ENCODE measurements at places on chromosomes 3 and 15.

DNA sequence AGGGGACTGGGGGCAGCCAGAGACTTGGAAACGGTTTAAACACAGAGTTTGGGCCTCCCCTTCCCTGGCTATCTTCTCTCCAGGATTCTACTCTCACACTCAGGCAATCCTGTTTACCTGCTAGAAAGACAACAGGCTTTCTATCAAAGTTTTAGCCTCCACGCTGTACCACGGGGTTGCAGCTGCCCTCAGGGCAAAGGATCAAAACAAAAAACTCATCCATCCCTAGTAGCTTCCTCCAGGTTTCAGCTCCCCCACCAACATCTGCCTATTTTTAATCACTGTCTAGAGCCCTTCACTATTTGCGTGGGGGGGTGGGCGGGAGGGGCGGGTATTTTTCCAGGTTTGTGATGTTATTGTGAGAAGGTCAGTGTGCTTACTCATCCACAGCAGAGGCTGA, 286.8 kb upstream of the TRIM42 start:
- DNase-seq, result no peak

GRCh38 chr15:62068071-62068809, 1.5 kb downstream of the C2CD4A start:
- peak; percentile 92 for DNase-seq

DNA sequence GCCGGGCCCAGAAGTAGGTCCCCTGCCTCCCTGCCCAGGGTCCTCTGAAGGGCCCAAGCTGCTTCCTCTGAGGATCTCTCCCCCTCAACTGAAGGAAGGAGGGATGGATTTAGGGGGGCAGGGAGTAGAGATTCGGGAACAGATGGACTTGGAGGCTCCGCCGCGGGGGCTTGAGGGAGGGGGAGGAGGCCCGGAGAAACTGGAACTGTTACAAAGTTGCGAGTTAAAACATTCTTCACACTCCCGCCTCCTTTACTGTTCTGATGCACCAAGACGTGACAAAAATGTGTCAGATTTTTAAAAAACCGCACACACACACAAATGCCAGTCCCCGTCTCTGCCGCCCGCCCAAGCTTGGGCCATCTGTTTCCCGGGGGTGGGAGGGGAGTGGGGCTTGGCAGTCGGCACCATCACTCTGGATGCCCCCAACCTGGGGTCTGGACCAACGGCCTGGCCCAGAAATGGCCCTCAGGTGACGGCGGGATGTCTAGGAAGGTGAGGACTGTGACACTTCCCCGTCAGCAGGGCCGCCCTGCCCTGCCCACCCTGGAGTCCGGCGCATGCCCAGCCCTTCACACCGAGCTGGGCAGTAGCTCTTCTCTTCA, 25.0 kb upstream of the LINGO1 start:
- DNase-seq, result no peak

DNA sequence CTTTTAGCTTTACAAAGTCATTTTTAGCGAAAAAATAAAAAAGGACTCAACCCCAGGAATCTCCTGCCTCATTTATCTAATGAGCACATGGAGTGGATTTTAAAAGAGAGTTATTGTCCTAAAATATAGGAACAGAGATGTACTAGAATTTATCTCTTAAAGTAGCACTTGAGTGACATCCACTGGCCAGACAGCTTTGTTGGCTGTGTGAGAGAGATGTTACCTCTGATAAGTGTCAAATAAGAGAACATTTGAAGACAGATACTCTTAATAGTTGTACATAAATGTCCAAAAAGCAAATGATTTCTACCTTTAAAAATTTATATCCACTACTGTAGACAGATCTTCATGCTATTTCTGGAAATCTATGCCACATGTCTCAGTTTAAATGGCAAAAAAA, 12.3 kb upstream of the MFSD1 start:
- no peak for DNase-seq

DNA sequence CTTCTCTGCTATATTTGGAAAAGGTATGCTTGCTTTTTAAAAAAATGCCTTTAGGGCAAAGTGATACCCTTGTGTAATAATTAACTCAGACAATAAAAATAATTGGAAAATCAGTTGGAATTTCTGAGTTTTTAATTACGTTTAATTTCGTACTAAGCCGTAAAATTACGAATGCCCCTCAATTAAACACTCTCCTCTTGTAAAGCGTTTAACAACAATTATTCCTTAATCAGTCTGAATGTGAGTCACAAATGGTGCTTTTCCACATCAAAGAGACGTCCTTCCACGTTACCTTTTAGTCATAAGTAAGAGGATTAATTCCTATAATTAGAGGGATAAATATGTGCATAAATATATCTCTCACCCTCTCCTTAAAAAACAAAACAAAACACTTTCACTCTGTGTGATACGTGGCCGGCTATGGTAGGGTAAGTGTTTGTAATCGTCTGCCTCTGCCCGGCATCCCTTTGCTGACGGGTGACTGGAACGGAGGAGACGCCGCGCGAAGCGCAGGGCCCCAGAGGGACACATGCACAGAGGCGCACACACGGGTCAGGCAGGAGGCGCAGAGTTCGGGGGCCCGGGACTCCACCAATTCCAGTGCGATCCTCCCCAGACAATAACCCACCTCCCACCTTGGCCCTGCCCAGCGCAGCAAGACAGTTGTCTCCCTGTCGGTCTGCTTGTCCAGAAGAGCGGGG, 9.7 kb upstream of the MEIS2 start:
- DNase-seq, result no peak

- DNase-seq, result no peak
These were observed 204.7 kb downstream of the TBL1XR1 start for GRCh38 chr3:176992565-176992964.

- DNase-seq, result no peak
These were observed 24.2 kb upstream of the GALNT15 start for GRCh38 chr3:16150285-16150684.

- no peak for DNase-seq
These were observed 124.9 kb downstream of the ZBTB20 start for GRCh38 chr3:115022199-115022598.

DNA sequence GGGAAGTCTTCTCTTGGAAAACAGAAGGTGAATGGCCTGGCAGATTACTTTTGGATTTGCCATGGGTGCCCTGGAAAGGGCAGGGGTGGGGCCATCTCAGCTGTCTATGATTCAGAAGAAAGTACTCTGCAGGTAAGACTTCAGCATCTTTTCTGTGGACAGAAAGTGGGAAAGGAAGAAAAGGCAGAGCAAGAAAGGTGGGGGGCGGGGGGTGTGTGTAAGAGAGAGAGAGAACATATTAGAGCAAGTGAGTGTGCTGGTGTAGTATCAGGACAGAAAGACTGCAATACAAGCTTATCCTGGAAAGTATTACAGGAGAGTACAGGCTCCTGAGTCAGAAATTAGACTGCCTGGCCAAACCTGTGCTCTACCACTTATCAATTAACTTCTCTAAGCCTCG, 5.5 kb downstream of the TAGLN3 start:
- DNase-seq, result no peak

DNA sequence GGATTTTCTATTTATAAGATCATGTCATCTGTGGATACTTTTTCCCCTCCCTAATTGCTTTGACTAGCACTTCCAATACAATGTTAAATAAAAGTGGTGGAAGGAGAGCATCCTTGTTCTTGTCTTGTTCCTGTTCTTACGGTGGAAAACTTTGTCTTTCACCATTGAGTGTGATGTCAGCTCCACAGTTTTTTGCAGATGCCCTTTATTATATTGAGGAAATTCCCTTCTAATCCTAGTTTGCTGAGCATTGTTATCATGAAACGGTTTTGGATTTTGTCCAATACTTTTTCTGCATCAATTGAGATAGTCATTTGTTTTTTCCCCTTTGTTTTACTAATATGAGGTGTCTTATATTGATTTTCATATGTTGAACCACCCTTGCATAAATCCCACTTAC, 19.9 kb upstream of the IL20RB start:
- no peak for DNase-seq

GRCh38 chr15:51038162-51038973, 56.3 kb downstream of the TNFAIP8L3 start:
- no peak for DNase-seq

DNA sequence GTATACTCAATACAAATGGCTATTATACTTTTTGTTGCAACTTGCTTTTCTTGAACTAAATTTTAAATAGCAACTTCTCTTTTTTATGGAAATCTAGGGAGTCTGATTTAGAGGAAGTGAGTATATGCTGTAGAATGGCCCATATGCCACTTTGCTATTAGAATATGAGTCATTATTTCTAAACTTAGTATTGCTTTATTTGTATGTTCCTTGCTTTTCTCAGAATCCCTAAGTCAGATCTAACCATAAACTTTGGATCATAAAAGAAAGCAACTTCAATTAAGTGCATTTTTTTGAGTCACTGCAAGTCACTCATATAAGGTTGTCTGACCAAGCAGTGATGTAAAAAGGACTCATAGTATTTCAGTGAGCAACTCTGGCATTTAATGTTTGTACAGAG, 17.5 kb upstream of the SPTSSB start:
- no peak for DNase-seq

DNA sequence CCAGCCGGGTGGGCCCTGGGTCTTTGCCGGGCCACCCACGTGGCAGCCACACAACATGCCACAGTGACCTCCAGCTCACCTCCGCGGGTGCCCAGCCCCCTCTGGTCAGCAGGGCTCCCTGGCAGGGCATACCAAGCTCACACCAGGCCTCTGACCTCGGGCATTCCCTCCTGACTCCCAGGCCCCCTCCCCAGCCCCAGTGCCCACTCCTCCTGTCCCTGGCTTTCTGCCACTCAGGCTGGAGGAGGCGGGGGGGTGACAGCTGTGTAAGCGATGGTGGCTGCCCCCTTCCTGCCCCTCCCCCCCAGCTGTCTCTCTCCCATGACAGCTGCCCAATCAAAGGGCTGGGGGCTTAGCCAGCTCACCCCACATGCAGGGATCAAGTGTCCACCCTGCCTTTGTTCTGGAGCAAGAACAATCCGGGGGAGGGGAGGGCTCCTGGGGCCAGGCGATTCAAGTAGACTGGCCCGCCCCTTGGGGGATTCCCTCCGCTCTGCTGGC, 3.3 kb downstream of the PCBP4 start:
- no peak for DNase-seq

- DNase-seq, result no peak
These were observed 34.5 kb downstream of the ZBTB11 start for GRCh38 chr3:101642441-101642840.

DNA sequence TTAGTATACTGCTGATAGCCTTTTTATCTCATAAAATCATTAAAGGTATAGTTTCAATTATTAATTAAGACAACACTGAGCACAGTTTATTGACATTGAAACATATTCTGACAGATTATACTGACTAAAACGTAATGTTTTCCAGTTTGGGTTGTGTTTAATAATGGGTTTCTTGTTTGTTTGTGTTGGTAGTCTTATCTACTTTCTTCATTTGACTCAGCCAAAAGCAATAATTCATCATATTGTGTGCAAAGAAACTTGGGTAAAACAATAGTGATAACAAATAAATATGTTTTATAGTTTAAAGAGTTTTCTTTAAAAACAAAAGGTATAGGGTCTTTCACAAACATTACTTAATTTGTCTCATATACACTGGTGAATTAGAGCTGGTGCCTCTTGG, 629.2 kb upstream of the AGTR1 start:
- DNase-seq, result no peak

DNA sequence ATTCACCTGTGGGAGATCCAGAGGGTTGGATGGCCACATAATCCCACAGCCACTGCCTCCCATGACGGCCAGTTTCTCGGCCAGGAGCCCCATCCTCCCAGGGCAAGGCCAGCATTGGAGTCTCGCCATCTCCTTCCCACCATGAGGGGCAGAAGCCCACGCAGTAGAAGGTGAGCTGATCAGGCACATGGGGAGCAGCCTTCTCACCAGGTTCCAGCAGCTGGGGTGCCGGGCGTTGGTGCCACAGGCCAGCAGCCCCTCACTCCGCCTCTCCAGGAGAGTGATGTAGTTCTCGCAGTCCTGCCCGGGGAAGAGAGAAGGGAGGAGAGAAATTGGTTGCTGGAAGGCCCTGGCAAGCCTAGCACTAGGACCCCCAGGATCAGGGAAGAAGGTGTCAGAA, 16.1 kb downstream of the SEMA7A start:
- DNase-seq, result peak; percentile 39

GRCh38 chr3:6551165-6551564, 309.8 kb upstream of the GRM7 start:
- no peak for DNase-seq

DNA sequence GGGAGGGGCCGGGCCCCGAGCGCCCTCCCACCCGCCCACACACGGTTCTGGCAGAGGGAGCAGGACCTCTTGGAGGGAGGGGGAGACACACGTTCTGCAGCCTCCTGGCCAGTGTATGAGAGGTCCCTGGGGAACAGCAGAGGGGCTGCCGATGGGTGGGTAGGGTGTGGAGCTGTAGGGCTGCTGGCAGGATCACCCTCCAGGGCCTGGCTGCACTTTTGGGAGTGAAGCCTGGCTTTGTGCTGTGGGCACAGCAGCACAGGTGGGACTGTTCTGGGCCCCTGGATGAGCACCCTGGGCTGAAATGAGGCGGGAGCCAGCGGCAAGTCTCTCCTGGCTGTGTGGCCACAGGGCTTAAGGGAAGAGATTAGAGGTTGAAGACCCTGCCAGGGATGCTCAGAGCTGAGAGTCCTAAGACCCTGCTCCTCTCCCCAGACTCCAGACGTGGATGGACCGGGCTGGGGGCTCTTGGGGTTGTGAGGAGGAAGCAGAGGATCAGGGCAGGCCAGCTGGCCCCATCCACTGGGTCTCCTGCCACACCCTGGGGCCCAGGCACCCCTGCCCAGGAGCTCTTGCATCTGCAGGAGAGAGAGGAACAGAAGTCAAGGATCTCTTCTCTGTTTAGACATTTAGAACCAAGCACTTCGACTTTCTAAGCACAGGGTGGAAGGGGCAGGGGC, 45.2 kb downstream of the RGMA start:
- no peak for DNase-seq

DNA sequence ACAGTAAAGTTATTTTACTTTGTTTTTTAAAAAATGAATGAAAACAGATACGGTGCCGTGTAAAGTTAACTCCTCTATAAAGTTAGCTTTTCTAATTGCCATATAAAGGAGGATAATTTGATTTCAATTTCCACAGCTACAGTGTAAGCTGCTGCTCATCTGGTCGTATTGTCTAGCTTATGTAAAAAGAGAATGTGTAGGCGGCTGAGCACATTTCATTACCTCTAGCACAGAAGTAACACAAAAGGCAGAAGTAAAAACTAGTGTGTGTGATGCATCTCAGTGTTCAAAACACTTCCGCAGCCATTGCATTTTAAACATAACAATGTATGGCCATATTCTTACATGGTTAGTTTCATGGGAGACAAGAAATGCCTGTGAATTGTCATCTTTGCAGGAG, 105.0 kb upstream of the P2RY1 start:
- no peak for DNase-seq

DNA sequence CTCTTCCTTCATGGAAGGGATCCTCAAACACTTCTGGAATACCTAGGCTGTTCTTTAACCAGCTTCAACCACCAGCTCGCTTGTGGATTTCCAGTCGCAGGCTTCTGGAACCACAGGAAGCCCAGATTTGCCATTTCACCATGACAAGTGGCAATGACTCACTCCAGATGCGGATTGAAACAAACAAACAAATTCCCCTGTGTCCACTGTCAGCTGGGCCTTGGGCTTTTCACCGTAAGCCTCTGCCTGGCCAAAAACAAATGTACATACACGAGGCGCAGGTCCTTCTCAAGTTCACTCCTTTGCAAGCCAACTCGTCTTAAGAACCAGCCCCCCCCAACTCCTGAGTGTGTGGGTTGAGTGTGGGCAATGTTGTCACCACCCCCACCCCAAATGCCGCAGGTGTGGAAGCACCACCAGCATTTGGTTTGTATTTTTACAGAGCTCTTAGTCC, 8.8 kb downstream of the BCL6 start:
- DNase-seq, result no peak

GRCh38 chr3:65144791-65145351, 457.1 kb upstream of the ADAMTS9 start:
- DNase-seq, result no peak

- no peak for DNase-seq
These were observed 221.7 kb upstream of the TMC3 start for GRCh38 chr15:81595752-81596151.
